Heart right ventricle (tissue), 16 donors: ENCODE measurements at places on chromosomes 5 and 9. TPM values are rescaled to one million over a fixed set of nuclear protein-coding genes. Genes with fewer than 3 reads are reported as not detected.

Gene PCDHGA2
- total RNA-seq = 8.6 TPM

Gene SLC22A4
- total RNA-seq = 0.39 TPM

Gene ASPN
- total RNA-seq = 29.3 TPM

Gene SPINK13
- not detected for total RNA-seq

Gene CKMT2
- total RNA-seq = 2,236 TPM

DNA sequence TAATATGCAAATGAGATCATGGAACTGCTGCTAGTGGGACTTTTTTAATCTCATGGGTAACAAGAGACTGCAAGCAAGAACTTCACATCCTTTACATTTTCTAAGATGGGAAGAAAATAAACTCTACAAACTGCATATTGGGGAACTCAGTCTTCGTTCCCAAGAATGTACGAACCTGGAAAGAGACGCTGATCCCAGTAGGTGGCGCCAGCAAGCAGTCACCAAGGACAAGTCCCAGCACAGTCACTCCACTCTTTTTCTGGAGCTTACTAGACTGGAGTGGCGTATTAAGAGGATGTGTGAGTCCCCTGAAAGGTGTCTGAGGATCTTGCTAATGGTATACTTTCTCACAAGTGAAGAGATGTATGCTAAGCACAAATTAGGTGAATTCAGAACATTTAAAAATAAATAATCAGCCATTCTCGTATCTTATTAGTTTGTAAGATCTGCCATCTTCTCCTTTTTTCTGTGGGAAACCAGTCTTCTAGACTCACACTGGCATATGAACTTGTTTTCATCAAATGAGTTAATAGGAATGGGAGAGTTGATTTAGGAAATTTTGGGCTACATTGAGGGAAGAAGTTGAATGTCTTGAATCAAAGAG, 16.0 kb upstream of the PUM3 start:
- H3K27ac ChIP-seq = no peak overlapping the region
- H3K4me3 ChIP-seq = no peak overlapping the region
- no peaks in the 10 kb centered on the region for H3K36me3 ChIP-seq
- no peaks in the 10 kb centered on the region for H3K4me1 ChIP-seq
- DNase-seq = peak; percentile 33
- H3K27me3 ChIP-seq = peaks cover 18% of the 10 kb centered on the region

- no peak overlapping the region for H3K4me3 ChIP-seq
- H3K27ac ChIP-seq = no peak overlapping the region
- H3K27me3 ChIP-seq = no peaks in the 10 kb centered on the region
- no peak for DNase-seq
- H3K36me3 ChIP-seq = no peaks in the 10 kb centered on the region
- H3K4me1 ChIP-seq = peaks cover 37% of the 10 kb centered on the region
These were observed 98.6 kb downstream of the AOPEP start for GRCh38 chr9:94824913-94825610.

DNA sequence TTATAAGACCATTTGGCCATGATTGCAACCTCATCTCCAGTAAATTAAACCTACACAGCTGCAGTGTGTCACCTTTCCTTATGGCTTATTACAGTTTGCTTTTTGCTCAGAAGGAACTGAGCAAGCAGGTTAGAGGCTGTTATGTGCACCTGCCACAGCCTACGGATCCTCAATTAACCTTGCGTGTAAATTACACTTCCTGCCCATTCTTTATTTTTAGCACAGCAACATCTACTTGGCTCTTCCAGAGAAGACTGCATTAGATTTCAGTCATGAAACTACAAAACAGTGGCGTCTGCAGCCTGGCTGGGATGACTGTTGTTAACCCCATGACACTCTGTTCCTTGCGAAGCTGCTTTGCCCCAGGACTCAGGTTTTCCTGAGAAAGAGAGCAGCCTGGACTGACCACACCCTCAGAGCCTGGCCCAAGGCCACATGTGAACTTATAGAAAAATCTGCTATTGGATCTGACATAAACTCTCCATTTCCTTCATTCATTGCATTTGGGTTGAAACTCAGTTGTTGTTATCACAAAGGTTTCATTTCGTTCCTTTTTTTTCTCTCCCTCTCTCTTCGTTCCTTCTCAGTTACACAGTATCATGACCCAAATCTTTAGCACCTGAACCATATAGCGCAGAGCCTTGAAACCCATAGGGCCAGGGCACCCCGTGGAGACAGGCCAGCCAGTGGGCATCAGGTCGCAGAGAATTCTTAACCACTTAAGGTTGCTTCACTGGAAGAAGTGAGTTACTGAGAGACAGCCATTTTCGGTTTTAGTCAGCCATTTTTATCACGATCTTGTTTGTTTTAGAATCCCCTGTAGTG, 138.6 kb downstream of the PALM2AKAP2 start:
- no peak overlapping the region for H3K27ac ChIP-seq
- H3K27me3 ChIP-seq = no peaks in the 10 kb centered on the region
- H3K36me3 ChIP-seq = no peaks in the 10 kb centered on the region
- peaks cover 26% of the 10 kb centered on the region for H3K4me1 ChIP-seq

GRCh38 chr5:114789773-114790402, 379.8 kb downstream of the TRIM36 start:
- no peaks in the 10 kb centered on the region for H3K4me1 ChIP-seq
- peaks cover 5% of the 10 kb centered on the region for H3K27me3 ChIP-seq
- no peak overlapping the region for H3K4me3 ChIP-seq
- no peak overlapping the region for H3K27ac ChIP-seq
- no peaks in the 10 kb centered on the region for H3K36me3 ChIP-seq
- no peak for DNase-seq

DNA sequence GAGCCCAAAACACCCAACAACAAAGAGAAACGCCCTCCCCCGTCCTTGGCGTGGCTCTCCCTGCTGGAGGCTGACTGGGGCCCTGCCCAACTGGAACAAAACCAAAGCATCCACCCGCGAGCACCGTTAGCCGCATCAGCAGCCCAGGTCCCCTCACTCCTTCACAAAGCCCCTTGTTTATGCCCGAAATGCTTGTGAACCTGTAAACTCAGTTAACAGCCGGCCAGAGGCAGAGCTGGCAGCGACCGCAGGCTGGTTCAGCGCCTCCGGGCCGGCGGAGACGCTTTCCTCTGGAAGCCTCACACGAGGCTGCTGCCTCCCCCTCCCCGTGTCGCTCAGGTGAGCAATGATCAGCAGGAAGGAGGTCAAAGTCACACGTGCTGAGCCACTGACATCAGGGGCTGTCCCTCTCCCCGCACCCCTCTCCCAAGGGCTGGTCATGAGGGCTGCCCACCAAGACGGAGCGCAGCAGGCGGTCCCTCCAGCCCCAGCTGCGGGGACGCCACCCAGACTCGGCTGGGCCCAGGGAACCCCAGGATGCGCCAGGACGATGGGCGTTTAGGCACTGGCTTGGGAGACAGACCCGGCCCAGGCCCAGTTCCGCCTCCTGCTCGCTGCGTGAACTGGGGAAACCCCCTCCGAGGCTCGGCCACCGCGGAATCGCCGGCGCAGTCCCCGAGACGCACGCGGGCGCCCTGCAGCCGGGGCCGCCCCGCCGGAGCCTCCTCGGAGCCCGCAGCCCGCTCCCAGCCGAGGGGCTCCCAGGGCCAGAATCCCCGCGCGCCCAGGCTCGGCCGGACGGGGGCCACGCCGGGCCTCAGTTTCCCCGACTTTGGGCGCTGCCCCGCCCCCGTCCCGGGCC, 563 bp downstream of the SNAPC4 start:
- H3K27ac ChIP-seq = peak overlapping the region; percentile 84
- H3K4me3 ChIP-seq = peak overlapping the region; percentile 77
- no peaks in the 10 kb centered on the region for H3K36me3 ChIP-seq
- DNase-seq = no peak

- H3K4me3 ChIP-seq = no peak overlapping the region
- DNase-seq = no peak
- H3K36me3 ChIP-seq = no peaks in the 10 kb centered on the region
- H3K4me1 ChIP-seq = no peaks in the 10 kb centered on the region
- H3K27me3 ChIP-seq = no peaks in the 10 kb centered on the region
These were observed 1696.0 kb upstream of the CDH9 start for GRCh38 chr5:28734396-28734795.

GRCh38 chr5:181221105-181221791, 1.8 kb upstream of the TRIM41 start:
- no peaks in the 10 kb centered on the region for H3K27me3 ChIP-seq
- H3K36me3 ChIP-seq = no peaks in the 10 kb centered on the region
- DNase-seq = no peak
- peaks cover 3% of the 10 kb centered on the region for H3K4me1 ChIP-seq
- H3K27ac ChIP-seq = peak overlapping the region; percentile 98

- no peaks in the 10 kb centered on the region for H3K36me3 ChIP-seq
- no peak overlapping the region for H3K4me3 ChIP-seq
- no peak for DNase-seq
These were observed 120.7 kb upstream of the ZNF618 start for GRCh38 chr9:113755433-113755832.
